ENCODE measurements at places on chromosomes 3 and 15.

- no peak for DNase-seq
Observed at GRCh38 chr3:187082758-187083375, 56.4 kb downstream of the RPL39L start.

DNA sequence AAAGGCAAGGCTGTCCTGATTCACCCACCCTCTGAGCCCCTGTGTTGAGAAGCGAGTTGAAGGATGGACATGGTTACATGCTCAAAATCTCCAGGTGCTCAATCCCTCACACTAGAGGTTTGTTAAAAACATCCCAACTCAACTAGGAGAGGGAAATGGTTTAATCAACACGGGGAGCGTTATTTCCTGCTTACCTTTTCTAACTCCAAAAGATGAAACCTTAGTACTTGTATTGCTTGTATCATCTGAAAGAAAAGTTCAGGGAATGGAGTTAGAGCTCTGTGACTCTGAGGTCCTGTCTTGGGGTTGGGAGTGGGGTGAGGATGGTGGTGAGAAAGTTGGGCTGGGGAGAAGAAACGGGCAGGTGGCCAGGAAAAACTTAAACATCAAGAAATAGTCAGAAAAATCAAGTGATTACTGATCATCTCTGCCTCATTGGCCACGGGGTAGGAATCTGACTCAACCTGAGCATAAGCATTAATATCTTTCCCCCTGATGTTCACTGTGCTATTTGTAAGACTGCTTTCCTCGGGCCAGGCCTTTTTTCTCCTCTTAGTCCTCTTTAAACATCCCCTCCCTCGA is 5.9 kb downstream of the MEIS2 start:
- no peak for DNase-seq

- no peak for DNase-seq
Observed at GRCh38 chr3:27585429-27585828, 101.2 kb upstream of the SLC4A7 start.

DNA sequence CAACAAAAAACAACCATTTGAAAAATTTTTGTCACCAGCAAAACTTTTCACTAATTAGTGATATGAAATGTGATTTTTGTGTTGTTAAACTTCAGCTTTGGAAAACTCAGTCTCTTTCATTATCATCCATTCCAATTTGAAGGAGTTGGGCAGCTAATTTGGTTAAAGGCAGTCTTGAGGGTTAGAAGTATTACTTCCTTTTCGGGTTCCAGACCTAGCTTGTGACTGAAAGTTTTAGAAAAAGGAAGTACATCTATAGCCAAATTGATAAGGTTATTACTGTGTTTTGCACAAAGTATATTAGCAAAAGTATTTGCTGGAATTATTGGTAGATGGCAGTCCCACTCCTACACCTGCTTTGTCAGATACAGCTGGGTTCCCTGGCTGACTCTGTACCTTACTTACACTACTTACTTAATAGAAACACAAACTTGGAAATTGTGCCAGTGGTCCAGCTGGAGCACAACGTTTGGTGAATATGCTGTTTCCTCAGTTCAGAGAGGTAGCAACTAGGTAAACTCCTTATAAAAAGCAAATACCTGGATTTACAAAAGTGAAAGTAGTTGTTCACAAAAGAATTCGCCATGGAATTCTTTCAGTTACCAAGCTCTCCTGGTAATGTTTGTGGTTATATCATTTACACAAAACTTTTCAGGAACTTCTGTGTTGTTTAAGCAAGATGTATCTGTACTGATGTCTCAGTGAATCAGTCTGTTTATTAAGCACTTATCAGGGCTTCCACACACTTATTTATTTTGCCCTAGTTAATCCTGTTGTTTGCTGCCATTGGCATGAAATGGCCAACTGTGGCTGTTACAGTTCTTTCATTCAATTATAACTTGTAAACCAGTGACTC is 31.6 kb downstream of the TIPARP start:
- no peak for DNase-seq

GRCh38 chr15:40420071-40420713 is 14.6 kb downstream of the IVD start:
- DNase-seq: no peak

DNA sequence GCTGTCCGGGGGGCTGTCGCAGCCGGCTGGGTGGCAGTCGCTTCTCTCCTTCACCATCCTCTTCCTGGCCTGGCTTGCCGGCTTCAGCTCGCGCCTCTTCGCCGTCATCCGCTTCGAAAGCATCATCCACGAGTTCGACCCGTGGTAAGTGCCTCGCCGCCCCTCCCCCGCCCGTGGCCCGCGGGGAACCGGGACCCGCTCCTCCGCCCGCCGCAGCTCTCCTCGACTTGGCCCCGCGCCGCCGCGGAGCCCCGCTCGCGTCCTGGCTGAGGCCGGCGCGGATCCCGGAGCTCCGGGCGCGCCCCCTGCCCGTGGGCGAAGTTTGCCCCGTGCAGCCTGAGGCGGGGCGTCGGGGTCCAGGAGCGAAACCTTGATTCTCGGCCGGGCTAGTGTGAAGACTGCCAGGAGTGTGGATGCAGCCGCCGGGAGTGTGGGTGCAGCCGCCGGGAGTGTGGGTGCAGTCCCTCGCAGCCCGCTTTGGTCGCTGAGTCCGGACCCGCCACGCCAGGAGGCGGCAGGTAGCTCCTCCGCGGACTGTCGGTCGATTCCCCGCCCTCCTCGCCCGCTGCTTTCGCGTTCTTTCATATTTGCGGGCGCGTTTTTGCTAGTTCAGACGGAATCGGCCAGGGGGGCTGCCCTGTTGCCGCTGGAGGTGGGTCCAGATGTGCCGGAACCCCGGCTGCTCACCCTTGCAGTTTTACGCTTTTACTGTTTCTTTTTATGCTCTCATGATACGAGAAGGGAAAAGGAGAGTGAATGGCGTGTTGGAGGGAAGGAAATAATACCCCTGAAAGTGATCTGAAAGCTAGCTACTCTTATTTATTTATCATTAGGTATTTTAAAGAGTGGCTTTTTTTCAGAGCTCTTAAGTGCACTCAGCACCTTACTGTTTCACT is 692 bp downstream of the STT3B start:
- peak; percentile 29 for DNase-seq

DNA sequence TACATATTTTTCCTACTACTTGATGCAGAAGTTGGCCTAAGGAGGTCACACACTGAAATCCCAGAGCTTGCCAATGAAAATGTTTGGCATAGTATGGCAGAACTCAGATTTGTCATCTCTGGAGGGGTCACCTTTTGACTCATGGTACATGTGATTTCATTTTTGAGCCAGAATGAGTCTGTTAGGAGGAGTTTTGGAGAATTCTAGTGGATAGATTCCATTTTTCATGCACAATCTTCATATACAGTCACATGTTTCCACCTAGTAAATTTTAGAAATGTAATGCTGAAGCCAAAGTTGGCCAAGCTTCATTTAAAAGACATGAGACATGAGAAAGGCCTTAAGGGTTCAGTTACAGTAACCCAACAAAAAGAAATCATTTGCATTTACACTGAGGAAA is 97.8 kb upstream of the IGSF10 start:
- no peak for DNase-seq

- peak; percentile 27 for DNase-seq
Observed at GRCh38 chr15:33201491-33202231, 7.1 kb upstream of the FMN1 start.

DNA sequence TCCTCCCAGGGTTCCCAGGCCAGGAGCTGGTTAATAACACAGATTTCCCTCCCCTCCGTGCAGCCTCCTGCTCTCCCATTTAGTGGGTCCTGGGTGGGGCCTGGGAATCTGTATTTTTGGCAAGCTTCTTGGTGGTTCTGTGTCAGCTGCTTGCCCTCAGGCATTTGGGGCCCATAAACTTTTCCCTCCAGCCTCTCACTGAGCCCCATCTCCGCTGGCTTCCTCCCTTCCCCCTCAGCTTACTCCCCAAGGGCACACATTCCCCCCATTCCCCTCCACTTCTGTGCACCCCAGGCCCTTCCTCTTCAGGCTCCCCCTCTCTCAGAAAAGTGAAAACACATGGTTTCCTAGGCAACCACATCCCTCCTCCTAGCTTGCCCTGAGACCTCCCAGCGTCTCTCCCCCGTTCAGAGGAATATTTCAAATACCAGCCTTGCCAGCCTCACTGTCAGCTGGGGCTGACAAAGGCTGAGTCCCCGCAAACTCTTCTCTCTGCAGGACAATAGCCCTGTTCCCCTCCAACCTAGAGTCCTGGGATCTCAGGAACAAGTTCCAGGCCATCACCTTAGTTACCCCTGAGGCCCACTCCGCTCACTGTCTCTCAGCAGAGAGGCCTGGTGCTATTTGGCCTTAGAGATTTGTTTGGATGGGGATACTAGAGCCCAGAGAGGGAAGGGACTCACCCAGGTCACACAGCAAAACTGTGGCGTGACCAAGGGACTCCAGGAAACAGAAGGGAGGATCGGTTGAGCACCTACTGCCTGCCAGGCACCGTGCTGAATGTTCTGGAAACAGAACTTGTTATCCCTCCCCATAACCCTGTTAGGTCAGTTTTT is 44.6 kb upstream of the SMAD6 start:
- DNase-seq: no peak

DNA sequence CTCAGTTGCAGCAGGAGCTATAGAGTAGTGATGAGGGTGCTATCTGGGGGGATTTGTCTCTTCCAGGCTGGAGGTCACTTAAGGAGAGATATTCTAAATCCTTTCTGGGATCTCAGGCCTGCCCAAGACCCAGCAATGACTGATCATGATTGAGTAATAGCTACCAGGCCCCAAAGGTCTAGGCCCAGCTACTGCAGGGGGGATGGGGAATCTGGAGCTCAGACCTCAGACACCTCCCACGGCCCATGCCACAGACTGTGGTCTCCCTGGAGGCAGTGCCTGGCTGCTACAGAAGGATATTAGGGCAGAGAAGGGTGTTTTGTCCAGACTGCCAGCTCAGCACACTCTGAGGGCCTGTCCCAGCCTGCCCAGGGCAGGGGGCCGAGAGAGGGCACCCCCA is 6.9 kb downstream of the SLC38A3 start:
- DNase-seq: no peak

GRCh38 chr15:98596885-98597392 is 51.4 kb upstream of the IGF1R start:
- no peak for DNase-seq

GRCh38 chr3:104190681-104191080 is 1176.0 kb upstream of the ALCAM start:
- DNase-seq: no peak

DNA sequence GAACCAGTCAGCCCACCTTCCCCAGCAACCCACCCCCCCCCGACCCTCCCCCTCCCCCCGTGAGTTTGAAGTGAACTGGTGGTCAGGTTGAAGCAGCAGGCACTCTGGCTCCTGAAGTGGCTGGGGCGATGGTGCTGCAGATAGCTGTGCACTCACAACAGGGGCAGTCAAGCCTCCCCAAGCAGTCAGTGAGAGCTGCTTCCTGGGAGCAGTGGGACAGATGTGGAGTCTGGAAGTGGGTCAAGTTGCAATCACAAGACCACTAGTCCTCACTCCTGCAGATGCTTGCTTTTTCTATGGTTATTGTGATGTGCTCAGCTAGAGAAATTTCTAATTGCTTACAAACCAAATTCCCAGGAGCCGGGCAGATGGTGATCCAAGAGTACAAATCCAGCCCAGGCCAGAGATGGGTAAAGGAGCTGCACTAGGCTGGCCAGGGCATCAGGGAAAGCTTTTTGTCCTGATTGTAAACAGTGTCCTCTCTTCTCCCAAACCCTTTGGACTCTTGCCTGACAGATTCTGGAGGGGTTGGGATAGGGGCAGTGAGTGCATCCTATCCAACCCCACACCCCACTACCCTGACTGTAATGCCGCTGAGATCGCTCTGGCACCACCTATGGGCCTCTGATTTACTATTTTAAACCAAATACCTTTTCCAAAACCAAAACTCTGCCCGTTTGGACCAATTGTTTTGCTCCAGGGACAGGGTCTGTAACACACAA is 9.8 kb upstream of the CLPX start:
- DNase-seq: no peak

DNA sequence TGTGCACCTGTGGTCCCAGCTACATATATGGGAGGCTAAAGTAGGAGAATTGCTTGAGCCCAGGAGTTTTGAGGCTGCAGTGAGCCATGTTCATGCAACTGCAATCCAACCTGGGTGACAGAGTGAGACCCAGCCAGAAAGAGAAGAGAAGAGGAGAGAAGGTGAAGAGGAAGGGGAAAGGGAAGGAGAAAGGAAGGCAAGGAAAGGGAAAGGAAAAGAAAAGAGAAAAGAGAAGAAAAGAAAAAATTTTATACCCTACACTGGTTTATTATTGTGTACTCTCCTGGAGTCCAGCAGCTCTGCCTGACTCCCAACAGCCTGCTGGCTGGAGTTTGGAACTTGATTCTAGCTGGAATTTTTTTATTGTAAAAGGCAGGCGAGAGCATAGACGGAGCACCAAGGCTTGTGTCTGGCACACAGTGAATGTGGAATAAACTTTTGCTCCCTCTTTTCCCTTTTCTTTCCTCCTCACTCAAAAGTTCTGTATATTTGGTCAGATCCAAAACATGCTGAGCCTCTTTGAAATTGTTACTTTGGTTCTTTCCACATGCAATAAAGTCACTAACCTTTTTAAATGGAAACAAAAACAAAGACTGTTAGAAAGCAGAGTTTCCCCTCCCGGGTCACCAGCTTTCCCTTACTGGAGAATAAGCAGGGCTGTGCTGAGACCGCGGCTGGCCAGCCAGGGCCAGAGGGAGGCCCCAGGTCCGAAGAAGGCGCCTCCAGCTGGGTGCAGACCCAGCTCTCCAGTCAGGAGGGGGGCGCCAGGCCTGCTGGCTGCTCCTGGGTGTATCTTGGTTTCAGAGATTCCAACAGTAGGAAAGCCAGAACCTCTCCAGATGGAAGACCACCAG is 9.9 kb downstream of the THSD4 start:
- DNase-seq: no peak

DNA sequence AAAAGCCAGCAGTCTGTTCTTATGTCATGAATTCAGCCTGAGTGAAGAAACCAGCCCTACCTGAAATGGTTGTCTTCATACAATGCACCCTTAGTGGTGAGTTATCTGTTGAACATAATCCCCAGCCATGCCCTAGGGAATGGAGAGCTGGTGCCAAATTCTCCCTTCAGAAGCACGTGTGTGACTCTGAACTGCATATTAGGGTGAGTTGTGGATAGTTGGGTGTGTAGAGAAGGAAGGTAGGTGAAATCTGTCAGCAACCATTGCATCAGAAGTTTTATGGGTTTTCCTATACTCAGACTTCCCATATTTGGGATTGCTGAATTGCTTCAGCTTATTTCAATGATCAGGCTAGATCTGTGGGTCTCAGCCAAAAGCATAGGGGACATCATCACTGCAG is 46.5 kb upstream of the TP63 start:
- no peak for DNase-seq

- no peak for DNase-seq
Observed at GRCh38 chr3:14441240-14441919, 39.0 kb downstream of the SLC6A6 start.

DNA sequence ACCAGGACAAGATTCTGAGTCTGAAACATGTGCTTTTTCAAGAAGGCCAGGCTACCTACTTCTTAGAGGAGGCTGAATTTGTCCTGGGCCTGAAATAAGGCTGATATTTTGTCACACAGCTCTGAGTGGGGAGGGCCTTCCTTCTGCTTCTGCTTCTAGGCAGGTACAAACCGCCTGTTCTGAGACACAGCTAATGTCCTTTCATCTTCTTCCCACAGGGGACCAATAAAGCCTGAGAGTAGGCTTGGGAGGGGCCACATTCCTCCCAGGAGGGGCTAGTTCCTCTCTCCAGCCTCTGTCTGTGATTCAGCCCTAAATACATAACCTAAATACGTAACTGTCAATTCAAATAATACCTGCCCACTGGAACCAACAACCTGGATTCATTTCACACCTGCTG is 34.8 kb downstream of the CRYGS start:
- no peak for DNase-seq

GRCh38 chr3:182006431-182006830 is 294.7 kb downstream of the SOX2 start:
- no peak for DNase-seq
